Stimulated activated CD4-positive, alpha-beta T cell treated with anti-CD3 and anti-CD28 coated beads, Interleukin-2, amount 100 ng/mL, for 48 hours (primary cell): ENCODE measurements at places on chromosomes 12 and 14.

DNA sequence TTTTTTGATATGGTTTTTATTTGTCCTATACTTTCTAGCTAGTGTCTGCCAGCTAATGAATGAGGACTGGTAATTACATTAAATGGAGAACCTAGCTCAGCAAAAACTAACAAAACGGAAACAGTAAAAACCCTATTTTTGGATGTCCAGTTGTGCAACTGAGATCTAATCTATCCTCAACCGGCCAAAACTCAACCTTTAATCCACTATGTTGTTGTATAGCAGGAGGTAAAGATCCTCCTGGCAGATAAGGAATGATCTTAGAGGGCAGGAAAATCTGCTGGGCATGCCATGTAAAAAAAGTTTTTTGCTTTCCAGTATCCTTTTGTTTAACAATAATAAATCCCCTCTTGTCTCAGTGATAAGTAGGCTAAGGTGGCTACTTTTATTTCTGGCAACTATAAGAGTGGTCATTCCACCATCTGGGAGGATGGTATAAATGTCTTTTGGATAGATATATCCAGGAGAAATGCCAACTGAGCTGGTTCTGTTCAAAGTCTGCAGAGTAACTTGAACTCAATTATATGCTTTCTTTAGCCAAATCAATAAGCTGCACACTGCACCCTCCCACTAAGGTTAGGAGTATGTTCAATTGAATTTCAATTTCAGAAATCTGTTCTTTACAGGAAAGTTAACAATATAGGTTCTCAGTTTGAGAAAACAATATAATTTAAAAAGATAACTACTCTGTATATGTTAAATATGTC is 40.1 kb downstream of the WASHC3 start:
- DNase-seq = no peak

DNA sequence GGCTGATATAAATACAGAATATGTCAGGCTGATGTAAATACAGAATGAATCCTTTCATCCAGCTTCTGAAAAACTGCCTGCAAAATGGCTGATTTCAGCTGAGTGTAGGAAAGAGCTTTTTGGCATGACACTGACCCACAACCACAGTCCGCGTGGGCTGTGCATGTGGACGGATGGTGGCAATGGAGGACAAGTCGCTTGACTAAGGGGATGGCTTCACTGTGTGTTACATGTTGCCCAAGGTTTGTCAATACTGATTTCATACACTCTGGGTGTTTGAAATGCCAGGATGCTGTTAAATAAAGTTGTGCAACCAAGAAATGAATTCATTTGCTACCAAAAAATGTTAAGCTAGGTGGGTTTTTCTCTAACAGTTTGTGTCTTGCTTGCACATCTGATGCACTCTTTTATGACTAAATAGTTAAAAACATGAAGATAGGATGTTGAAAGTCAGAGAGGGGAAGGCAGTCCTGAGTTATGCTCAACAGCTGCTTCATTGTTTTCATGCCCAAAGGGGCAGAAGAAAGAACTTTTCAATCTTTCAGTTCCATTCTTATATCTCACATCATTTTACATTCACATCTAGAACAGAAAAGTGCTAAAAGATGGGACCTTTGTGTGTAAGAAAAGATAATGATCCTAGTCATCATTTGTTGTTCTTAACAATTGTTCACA is 36.5 kb upstream of the OVCH1 start:
- no peak for DNase-seq

- DNase-seq = no peak
Measured at GRCh38 chr12:111942557-111942956, 70.4 kb downstream of the TMEM116 start.

DNA sequence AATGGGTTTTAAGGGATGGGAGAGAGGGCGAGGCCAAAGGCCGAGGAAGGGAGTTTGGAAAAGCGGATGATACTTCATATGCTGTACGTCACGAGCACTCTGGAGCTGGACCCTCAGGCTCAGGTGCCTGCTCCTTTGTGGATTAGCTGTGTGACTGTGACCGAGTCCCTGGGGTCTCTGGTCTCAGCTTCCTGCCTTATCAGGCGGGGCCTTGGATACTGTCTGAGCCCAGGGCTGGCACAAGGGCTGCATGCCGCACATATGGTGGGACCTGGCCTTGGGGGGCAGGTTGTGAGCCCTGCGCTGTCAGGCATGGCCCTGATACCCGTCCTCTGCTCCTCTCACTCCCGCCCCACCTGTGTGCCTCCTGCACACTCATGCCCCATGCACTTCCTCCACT is 95.3 kb downstream of the ADGRD1 start:
- no peak for DNase-seq

- no peak for DNase-seq
Measured at GRCh38 chr12:20800160-20800559, 10.3 kb upstream of the SLCO1B3 start.

GRCh38 chr12:97555547-97556187 is 93.1 kb downstream of the RMST start:
- DNase-seq = no peak

DNA sequence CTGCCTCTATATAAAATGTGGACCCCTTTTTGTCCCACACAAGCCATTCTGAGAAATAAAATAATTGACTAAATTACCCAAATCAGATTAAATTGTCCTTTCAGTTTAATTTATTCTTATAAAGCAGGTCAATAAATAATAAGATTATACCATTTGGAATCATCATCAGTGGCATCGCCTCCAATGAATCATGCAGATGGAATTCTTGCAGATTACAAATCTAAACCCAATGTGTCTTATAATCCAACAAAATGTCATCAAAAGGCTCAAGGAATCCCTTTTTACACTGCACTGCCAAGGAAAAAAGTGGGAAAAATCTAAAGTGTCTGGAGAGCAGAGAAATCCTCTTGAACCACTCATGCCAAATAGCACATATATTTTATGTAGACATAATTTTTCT is 138.2 kb upstream of the TSPAN8 start:
- no peak for DNase-seq

DNA sequence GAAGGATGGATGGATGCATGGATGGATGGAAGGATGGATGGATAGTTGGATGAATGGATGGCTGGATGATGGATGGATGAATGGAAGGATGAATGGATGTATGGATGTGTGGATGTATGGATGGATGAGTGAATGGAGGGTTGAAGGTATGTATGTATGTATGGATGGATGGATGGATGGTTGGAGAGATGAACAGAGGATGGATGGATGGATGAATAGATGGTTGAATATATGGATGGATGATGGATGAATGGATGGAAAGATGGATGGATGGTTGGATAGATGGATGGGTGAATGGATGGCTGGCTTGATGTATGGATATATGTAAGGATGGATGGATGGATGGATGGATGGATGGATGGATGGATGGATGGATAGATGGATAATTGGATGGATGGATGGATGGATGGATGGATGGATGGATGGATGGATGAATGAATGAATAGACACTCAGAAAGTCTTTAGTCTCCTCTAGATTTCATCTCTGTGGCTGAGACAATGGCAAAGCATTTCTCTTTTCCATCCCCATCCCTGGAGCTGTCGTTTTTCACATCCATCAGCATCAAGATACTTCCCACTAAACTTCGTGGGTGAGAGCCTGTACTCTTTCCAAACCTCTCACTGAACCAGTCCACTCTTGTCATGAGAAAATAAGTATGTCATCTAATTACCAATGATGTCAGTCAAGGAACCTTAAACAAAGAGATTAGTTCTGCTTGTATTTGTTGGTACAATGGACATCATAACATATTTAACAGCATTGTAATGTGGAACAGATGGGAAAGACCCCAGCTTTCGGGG is 74.8 kb upstream of the CLMN start:
- DNase-seq = no peak

DNA sequence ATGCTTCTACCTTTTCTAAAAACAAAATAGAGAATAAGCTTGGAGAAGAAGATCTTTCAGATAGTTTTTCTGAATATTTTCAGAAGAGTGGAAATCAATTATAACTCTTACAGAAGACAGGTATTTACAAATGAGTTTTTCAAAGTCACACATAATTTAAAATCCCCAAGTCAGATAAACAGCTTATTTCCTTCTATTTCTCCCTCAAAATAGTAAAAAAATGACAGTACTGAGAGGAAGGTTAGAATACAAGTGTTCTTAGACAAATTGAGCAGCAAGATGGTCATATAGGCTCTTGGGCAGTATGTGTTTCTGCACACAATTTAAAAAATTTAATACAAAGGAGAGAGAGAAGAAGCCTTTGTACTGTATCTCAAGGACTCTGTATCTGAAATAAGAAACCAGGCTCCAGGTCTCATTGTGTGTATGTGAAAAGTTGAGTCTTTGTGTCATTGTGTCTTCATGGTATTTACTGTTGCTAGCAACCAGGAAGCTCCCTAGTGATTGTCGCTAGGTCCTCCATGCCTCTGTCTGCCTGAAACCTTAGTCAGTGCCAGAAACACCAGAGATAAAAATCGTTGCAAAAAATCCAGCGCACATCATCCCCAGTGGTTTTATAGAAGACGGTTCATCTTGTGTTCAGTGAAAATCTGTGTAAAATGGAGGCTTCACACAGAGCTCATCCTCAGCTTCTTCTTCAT is 12.9 kb upstream of the TUBA1A start:
- no peak for DNase-seq

DNA sequence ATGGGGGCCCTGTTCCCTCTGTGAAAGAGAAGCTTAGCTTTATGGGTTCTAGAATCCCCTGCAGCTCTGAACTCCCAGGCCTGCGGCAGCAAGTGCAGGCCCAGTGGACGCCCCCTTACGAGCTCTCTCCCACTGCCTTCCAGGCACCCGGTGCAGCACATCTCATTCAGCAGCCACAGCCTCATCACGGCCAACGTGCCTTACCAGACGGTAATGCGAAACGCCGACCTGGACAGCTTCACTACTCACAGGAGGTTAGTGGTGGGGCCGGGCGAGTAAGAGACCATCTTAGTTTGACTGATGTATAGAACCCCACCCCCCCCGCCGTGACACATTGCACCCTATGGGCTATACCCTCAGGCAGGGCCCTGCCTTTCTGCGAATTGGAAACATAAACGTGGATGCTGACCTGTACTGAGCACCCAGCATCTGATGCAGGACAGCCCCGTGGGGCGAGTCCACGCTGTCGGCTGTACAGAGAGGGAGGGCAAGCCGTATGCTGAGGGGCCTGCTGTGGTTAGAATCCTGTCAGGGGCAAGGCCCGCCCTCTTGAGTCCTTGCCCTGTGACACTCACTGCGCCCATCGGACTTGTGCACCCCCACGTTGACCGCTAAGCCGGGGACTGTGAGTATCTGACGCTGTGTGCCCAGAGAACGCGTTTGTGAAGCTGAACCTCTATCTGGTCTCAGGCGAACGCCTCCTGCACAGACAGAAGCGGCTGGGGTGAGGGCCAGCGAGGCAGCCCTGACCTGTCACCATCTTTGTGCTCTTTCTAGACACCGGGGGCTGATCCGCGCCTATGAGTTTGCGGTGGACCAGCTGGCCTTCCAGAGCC is 71.7 kb downstream of the TESC start:
- no peak for DNase-seq

- DNase-seq = no peak
Measured at GRCh38 chr12:93777254-93777653, 100.1 kb downstream of the CRADD start.

DNA sequence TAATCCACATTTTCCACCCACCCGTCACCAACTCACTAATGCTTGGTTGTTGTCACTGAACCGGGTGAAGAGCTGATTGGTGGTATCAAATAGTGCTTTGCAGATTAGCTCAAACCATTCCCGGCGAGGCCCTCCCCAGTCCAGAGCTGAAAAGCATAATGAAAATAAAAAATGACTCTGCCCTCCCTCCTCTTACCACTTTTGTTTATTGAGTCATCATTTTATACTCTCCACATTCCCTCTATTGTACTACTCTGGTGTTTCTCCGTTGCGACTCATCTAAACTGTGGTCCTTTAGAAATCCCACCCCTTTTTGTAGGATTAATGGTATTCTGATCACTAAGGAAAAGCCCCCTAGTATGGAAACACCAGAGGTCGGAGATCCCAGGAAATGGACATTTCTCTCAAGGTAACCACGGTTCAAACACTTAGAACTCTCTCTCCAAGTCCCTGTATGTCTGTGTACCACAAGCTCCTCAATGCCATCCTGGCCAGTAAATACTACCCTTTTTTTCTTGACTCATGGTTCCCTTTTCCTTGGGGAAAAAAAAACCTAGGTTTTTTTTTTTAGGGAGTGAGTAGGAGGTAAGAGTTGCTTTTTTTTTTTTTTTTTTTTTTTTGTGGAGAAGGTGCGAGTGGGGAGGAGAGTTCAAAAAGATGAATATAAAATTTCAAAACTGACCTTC is 42.0 kb downstream of the AREL1 start:
- no peak for DNase-seq

- no peak for DNase-seq
Measured at GRCh38 chr12:123960029-123960735, 12.4 kb downstream of the CCDC92 start.

- no peak for DNase-seq
Measured at GRCh38 chr12:94112121-94112520, 36.3 kb upstream of the PLXNC1 start.

DNA sequence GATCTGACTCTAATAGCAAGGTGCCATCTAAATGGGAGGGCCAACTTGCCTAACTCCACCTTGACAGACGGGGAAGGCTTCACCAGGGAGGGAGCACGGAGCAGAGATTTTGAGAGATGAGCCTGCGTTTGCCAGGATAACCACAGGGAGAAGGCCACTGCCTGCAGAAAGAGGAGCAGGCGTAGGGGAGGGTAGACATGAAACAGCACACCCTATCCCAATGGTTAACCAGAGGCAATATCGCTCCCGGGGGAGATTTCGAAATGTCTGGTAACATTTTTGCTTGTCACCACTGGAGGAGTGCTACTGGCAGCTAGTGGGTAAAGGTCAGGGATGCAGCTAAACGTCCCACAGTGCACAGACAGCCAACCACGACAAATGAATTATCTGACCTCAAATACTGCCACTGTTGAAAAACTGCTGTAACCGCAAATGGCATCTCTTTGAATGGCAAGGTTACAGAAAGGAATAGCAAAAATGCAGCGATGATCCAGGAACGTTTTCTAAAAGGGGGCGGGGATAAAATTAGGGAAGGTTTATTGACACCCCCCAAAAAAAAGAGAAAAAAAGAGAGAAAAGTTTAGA is 126.0 kb upstream of the ATF7IP start:
- no peak for DNase-seq

GRCh38 chr14:100168506-100168905 is 9.1 kb upstream of the DEGS2 start:
- no peak for DNase-seq

DNA sequence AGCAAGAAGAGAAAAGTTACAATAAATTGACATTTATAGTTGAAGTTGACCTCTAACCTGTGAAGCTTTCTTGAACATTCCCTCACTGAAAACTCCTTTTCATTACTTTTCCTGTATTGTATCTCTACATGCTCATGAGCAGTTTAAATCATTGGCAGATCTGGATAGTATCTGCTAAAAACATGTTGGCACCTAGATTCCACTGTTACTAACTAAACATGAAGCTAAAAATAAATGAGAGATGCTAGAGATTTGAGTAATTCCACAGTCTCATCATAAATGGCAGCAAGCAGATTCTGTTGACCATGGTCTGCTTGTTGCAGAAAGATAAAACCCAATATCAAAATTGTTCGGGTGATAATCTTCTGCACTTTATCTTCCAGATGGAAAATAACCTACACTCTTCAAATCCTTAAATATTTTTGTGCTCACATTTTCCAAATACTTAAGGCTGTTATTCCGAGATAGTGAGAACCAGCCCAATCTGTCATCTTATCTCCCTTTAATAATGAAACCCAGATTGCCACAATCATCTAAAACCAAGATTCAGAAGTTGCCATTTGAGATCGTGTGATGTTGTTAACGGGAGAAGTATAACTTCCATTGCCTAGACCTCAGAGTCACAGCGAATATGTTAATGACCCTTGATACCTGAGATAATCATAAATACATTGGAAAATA is 171.0 kb upstream of the DAAM1 start:
- DNase-seq = no peak
